Dorsolateral prefrontal cortex (tissue), 122 donors: ENCODE measurements at places on chromosomes 3 and 15.

- no peak for DNase-seq
Observed at GRCh38 chr15:67244971-67245478, 9.4 kb downstream of the AAGAB start.

DNA sequence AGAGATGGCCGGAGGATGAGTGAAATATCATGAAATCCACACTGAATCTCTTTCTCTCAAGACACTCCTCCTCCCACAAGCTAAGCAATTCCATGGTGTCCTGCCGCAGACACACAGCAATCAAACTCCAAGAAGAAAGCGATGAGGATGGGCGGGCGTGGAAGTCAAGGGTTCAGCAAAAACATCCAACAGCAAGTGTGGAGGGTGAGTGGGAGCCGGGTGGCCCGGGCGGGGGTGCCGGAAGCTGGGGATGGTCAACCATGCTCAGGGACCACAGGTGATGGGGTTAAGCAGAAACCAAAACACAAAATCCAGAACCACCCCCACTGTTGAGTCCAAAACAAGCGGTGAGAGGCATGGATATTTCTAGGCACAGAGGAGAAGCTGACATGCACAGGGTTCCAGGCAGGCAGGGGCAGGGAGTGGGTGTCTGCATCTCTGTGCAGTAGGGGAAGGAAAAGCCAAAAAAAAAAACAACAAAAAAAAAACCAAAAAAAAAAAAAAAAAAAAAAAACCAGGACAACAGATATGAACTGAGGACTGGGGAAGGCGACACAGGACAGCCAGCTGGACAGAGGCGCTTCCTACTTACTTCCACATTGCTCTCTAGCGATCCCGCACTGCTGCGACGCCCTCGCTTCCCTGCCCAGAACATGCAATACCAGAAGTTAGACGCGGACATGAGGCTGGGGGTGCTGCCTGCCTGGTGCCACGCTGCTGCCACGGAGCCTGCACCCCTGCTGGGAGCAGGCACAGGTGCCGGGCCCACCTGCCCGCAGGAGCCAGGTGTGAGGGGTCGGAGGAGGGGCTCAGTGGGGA, 61.0 kb upstream of the RPL32 start:
- DNase-seq = no peak

DNA sequence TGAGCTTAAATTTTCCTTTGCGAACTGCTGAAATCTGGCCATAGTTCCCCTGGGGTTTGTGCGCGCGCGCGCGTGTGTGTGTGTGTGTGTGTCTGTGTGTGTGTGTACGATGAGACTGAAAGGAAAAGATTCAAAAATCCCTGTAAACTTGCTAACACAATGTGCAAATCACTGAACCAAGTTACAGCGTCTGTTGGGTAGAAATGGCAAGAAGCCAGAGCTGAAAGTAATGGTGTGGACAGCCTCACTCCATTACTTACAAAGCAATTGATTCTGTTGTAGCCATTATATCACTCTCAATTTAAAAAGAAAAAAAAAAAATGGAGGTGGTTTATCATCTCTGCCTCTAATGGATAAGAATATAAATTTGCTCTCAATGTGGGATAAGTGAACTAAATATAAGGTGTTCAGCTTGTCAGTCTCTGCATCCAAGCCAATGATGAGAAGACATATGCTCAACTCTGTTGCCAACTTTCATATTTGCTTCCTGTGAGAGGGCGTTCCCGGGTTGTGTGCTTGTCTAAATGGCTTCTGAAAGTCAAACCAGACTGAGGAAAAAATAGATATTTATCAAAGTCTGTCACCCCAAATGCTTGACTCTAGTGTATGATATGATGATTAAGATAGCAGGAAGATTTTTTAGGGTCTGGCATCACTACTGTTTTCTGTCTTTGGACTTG, 422.2 kb downstream of the ZNF385D start:
- DNase-seq = peak; percentile 49

DNA sequence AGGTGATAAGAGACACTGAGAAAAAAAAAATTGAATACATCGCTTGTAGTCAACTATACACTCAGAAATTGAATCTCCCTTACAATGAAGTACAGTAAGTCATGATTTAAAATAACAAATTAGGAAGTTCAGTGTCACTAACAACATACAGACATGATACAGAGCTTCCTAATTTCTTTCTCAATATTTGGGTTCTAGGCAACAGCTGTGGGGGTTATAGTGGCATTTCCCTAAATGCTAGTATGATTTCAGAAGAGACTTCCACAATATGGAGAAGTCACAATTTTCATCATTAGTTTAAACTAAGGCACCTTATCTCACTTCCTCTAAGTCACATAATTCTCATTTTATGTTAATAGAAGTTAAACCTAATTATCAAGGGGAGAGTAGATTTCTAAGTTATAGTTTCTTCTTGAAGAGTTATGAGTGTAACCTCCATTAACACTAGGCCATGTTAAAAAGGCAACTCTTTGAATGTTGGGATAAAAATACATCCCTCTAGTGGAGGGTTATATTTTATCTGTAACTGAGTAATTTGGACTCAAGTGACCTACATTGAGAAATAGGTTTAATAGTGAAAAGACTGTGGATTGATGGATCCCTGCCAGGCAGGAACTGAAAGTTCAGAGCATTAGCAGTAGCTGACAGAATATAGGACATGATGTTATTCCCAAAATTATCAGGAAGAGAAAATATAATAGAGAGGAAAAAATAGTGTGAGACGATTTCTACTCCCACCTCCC, 286.0 kb upstream of the SUCLG2 start:
- DNase-seq = no peak

- DNase-seq = peak; percentile 27
Observed at GRCh38 chr3:51374456-51374855, 10.6 kb upstream of the MANF start.
